ENCODE measurements at places on chromosomes 12 and 14.

DNA sequence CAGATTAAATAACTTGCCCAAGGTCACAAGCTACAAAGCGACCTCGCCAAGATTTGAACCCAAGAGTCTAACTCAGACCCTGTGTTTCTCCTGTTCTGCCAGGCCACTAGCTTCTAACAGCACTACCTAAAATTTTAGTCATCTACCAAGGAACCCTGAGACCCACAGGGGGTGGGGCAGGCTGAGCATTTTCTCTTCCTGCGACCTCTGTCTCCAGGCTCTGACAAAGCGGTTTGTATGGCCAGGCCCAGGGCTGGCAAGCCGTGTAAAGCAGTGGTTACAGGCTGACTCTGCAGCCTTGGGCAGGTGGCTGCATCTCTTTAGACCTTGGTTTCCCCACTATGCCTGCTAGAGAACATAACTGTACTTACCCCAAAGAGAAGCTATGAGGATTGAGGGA lies 5.3 kb downstream of the VDR start:
- no peak for DNase-seq

- DNase-seq, result no peak
These were observed 83.8 kb downstream of the GALNT9 start for GRCh38 chr12:132245521-132246101.

GRCh38 chr12:63814146-63814772 lies 30.2 kb upstream of the SRGAP1 start:
- no peak for DNase-seq

- no peak for DNase-seq
These were observed 99.0 kb downstream of the STAB2 start for GRCh38 chr12:103686026-103686425.

DNA sequence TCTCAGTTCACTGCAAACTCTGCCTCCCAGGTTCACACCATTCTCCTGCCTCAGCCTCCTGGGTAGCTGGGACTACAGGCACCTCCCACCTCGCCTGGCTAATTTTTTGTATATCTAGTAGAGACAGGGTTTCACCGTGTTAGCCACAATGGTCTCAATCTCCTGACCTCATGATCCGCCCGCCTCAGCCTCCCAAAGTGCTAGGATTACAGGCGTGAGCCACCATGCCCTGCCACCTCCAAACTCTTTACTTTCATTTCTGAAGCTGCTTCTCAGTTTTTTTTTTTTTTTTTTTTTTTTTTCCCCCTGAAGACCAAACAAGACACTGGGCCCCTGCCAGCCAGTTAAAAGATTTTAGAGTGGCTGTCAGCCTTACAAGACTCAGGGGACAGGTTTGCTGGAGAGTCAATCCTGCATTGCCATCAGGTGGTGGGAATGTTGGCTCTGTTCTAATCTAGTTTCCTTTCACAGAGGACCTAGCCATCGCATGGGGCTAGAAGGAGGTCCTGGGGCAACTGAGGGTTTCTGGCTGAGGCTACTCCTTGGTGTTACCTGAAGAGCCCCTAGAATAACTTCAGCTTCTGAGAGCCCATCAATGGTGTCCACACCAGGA lies 37.4 kb upstream of the HIGD1C start:
- no peak for DNase-seq

- no peak for DNase-seq
These were observed 43.3 kb downstream of the TSPAN11 start for GRCh38 chr12:30969606-30970395.
